Tibial artery (tissue), 4 donors: ENCODE measurements at places on chromosomes 16 and 17.
A peak's percentile ranks its signal among the peaks of the same experiment; 100 is the strongest.

DNA sequence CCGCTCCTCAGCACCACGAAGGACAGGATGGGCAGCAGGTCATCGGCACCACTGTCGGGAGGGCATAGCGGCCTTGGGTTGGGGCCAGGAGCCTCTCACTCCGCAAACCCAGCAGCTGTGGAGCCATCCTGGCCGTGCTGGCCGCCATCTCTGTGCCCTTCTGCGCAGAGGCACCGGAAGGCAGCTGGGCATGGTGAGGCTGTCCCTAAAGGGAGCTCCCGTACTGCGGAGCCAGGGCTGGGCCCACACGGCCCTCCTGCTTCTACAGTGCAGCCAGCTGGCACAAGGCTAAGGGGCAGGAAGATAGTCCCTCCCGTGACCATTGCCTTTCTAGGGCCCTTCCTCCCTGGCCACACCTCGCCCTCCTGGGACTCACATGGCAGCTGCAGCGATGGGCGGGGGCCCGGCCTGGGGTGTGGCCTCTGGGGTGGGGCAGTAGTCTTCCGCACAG, 7.0 kb upstream of the SPATA2L start:
- no peak for DNase-seq
- H3K4me1 ChIP-seq: peaks cover 17% of the 10 kb centered on the region
- H3K27me3 ChIP-seq: peaks cover 35% of the 10 kb centered on the region
- no peak overlapping the region for H3K27ac ChIP-seq
- H3K36me3 ChIP-seq: no peaks in the 10 kb centered on the region
- no peak overlapping the region for H3K4me3 ChIP-seq

DNA sequence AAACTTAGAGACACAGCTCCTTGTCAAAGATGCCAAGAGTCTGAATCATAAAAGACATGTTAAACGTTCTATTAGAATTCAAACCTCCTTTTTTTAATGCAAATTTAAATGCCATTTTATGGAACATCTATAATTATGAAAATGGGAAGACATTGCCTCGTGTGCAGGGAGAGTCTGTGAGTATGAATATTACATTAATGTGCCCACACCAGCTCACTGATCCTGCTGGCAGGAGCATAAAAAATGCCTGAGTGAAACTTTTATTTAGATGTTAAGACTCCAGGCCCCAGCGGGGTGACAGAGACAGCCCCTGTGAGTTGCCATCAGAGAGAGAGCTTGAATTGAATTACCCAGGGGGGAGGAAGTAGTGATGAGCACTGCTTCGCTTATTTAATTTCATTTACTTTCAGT, 84.8 kb downstream of the SNX11 start:
- no peak overlapping the region for H3K4me3 ChIP-seq
- H3K27me3 ChIP-seq: no peaks in the 10 kb centered on the region
- H3K27ac ChIP-seq: no peak overlapping the region
- no peaks in the 10 kb centered on the region for H3K36me3 ChIP-seq
- no peaks in the 10 kb centered on the region for H3K4me1 ChIP-seq

GRCh38 chr17:64940055-64940454, 20.8 kb upstream of the LRRC37A3 start:
- no peaks in the 10 kb centered on the region for H3K36me3 ChIP-seq
- no peak overlapping the region for H3K4me3 ChIP-seq
- DNase-seq: no peak
- no peak overlapping the region for H3K27ac ChIP-seq

- H3K27ac ChIP-seq: no peak overlapping the region
- H3K27me3 ChIP-seq: peaks cover 20% of the 10 kb centered on the region
- no peak overlapping the region for H3K4me3 ChIP-seq
- no peak for DNase-seq
- no peaks in the 10 kb centered on the region for H3K4me1 ChIP-seq
- H3K36me3 ChIP-seq: no peaks in the 10 kb centered on the region
Observed at GRCh38 chr16:57871456-57871855, 69.2 kb upstream of the KIFC3 start.

DNA sequence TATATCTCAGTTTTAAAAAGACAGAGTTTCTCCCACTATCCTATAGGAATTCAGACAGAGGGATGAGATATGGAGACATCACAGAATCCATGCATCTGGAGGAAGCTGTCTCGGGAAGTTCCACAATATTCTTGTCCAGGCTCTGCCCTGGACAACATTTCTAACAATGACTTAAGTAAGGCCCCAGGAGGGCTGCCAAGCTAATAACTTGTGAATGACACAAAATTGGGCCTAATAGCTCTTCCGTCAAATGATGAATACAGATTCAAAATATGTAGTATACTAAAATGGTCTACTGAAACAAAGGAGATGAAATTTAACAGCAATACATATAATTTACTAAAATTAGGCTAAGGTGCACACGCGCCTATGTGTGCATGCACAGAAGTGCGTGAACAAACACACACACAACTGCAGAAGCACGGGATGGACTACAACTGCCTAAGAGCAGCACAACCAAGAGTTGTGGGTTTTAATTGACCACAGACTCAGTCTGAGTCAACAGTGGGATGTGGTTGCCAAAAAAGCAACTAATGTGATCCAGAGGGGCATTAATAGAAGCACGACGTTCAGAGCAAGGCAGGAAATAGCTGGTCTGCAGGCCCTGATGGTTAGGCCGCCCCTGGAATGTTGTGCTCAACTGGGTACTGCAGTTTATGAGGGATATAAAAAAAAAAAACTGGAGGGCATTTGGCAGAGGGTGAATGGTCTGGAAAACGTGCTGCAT, 26.3 kb upstream of the HS3ST2 start:
- no peak overlapping the region for H3K27ac ChIP-seq
- no peaks in the 10 kb centered on the region for H3K27me3 ChIP-seq
- DNase-seq: no peak

DNA sequence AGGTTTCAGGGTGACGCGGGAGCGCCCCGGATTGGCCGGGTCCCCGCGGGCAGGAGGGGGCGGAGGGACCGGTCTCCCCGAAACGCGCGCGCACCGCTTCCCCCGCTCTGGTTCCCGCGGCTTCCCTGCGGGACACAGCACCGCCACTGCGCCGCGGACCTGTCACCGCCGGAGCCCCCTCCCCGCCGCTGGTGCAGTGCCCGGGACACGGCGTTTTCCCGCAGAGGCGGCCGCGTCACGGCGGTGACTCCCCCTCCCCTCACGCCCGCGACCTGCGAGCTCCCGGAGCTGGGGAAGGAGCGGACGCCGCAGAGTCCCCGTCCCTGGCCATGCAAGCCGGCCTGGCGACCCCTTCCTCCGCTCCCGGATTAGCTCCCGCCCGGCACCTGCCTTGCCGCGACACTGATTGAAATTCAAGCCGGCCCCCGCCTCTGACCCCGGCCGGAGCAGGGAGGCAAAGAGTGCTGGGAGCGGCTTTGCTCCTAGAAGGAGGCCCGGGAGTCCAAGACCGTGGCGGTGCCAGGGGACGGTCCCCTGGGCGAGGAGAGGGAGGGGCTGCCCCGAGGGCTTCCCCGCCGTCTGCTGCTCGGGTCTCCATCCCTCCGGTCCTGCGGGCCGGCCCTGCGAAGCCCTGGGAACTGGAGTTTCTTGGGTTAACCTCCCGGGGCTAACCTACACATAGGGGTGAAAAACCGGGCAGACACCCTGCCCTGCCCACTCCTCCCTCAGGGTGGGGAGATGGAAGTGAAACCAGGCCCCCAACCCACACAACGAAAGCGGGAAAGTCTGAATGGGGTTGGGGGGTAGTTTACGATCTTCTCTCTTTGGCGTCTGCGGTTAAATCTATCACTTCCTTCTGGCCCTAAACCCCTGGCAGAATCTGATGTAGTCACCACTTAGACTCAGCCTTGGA, 1.0 kb downstream of the RHBDL3 start:
- no peaks in the 10 kb centered on the region for H3K36me3 ChIP-seq
- no peak for DNase-seq
- H3K27me3 ChIP-seq: no peaks in the 10 kb centered on the region
- H3K27ac ChIP-seq: no peak overlapping the region

DNA sequence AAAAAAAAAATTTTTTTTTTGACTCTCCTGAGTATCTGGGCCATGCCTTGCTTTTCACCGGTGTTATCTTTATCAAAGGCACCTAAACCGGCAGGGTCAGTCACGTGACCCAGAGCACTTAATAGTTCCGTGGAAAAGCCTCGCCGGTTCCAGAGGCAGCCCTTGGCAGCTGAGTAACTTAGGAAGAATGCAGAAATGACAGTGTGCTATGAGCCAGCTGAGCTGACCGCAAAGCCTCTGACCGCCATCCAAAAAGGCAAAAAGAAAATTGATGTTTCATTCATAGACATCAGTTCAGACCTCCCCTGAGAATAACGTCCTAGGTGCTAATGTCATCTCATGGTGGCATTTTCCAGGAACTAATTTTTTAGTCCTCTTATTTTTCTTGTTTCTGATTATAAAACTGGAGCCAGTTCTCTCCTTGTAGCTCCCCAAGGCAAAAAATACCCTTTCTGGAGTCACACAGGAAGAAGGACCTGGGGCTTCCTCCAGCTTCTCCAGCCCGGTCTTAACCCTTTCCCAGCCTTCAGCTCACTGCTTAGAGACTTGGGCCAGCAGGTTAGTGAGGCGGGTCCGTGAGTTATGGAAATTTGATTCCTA, 122.6 kb downstream of the SOCS1 start:
- no peak overlapping the region for H3K4me3 ChIP-seq
- DNase-seq: peak; percentile 82
- H3K27me3 ChIP-seq: no peaks in the 10 kb centered on the region

- H3K4me3 ChIP-seq: peak within 1 kb of the TSS; percentile 92
- DNase-seq: peak; percentile 91
- no peaks in the 10 kb centered on the region for H3K36me3 ChIP-seq
- peaks cover 28% of the 10 kb centered on the region for H3K4me1 ChIP-seq
- H3K27ac ChIP-seq: peak within 1 kb of the TSS; percentile 97
- H3K27me3 ChIP-seq: no peaks in the 10 kb centered on the region
Observed at GRCh38 chr16:27313422-27314160, at the start of gene IL4R. TSS of gene IL4R (plus strand) at chr16:27313974. CDS start at chr16:27340204, 26,230 bp downstream.

GRCh38 chr17:28029044-28029443, 13.4 kb upstream of the NLK start:
- no peak overlapping the region for H3K27ac ChIP-seq
- no peaks in the 10 kb centered on the region for H3K4me1 ChIP-seq
- H3K27me3 ChIP-seq: no peaks in the 10 kb centered on the region
- no peaks in the 10 kb centered on the region for H3K36me3 ChIP-seq

- H3K4me1 ChIP-seq: no peaks in the 10 kb centered on the region
- no peaks in the 10 kb centered on the region for H3K27me3 ChIP-seq
- no peak overlapping the region for H3K4me3 ChIP-seq
- H3K27ac ChIP-seq: no peak overlapping the region
- DNase-seq: no peak
Observed at GRCh38 chr16:852451-853185, 52.1 kb upstream of the GNG13 start.

- no peak overlapping the region for H3K27ac ChIP-seq
- no peak overlapping the region for H3K4me3 ChIP-seq
- no peak for DNase-seq
- no peaks in the 10 kb centered on the region for H3K36me3 ChIP-seq
Observed at GRCh38 chr16:79874391-79874790, 273.9 kb upstream of the MAF start.

- H3K27me3 ChIP-seq: no peaks in the 10 kb centered on the region
- H3K36me3 ChIP-seq: no peaks in the 10 kb centered on the region
- H3K4me3 ChIP-seq: no peak overlapping the region
- H3K27ac ChIP-seq: no peak overlapping the region
- no peaks in the 10 kb centered on the region for H3K4me1 ChIP-seq
Observed at GRCh38 chr16:65867276-65867960, 499.1 kb upstream of the CDH5 start.

GRCh38 chr17:29349409-29349808, 40.8 kb upstream of the TAOK1 start:
- H3K27me3 ChIP-seq: peaks cover 5% of the 10 kb centered on the region
- H3K36me3 ChIP-seq: no peaks in the 10 kb centered on the region
- no peak for DNase-seq
- H3K4me1 ChIP-seq: no peaks in the 10 kb centered on the region
- H3K27ac ChIP-seq: no peak overlapping the region

DNA sequence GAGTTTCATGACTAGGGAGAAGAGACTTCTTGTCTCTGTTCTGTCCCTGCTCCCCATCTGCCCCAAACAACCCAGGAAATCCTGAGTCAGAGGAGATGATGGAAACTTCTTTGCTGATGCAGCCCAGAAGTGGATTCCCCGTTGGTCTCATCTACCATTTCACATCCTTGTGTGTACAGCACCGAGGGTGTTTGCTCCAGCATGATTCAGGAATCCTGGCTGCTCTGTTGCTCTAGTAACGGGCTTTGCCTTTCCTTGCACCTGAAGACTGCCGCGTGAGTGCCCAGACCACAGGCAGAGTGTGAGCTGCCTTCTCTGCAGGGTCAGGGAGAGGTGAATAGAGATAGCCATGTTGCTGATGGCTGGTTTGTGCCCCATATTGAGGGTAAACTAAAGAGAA, 408.4 kb downstream of the CPPED1 start:
- DNase-seq: no peak
- no peak overlapping the region for H3K4me3 ChIP-seq
- H3K4me1 ChIP-seq: no peaks in the 10 kb centered on the region
- H3K27me3 ChIP-seq: no peaks in the 10 kb centered on the region
- H3K27ac ChIP-seq: no peak overlapping the region

- H3K27ac ChIP-seq: no peak overlapping the region
- no peak overlapping the region for H3K4me3 ChIP-seq
- DNase-seq: no peak
- no peaks in the 10 kb centered on the region for H3K4me1 ChIP-seq
- H3K27me3 ChIP-seq: peaks cover 3% of the 10 kb centered on the region
Observed at GRCh38 chr16:4888428-4889135, 41.3 kb downstream of the UBN1 start.

DNA sequence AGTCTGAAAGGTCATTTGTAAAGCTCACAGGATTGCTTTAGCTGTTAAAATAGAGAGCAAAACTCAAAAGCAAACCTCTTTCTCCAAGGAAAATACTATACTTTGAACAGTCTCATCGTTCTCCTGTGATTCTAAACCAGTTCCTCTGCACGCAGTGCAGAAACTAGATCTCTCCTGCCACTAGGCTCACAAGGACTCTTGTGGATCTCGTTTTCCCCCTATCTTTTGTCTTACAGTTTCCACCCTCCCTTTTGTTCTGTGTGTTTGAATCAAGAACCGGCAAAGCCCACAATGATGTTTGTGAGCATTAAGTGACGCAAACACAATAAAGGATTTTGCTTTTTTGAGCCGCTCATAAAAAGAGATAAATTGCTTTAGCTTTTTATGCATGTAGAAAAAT, 1103.5 kb upstream of the RBFOX1 start:
- no peaks in the 10 kb centered on the region for H3K4me1 ChIP-seq
- DNase-seq: no peak
- H3K27me3 ChIP-seq: no peaks in the 10 kb centered on the region
- no peaks in the 10 kb centered on the region for H3K36me3 ChIP-seq
- H3K4me3 ChIP-seq: no peak overlapping the region
- H3K27ac ChIP-seq: no peak overlapping the region
